Chondrocyte (in vitro differentiated cells): ENCODE measurements at places on chromosomes 3 and 15. TPM values are rescaled to one million over a fixed set of nuclear protein-coding genes. Genes with fewer than 3 reads are reported as not detected.

GRCh38 chr3:8824238-8824637 lies 54.8 kb upstream of the OXTR start:
- peaks cover 4% of the 10 kb centered on the region for H3K36me3 ChIP-seq
- peaks cover 9% of the 10 kb centered on the region for H3K4me1 ChIP-seq
- no peak overlapping the region for H3K27ac ChIP-seq
- no peak overlapping the region for H3K4me3 ChIP-seq
- H3K27me3 ChIP-seq: no peaks in the 10 kb centered on the region

The ARPP21 gene
- 4.1 to 10.6 TPM (median 4.9 TPM) in 3 replicates for total RNA-seq

GRCh38 chr3:135973841-135974240 lies 8.3 kb downstream of the PPP2R3A start:
- peaks cover 3% of the 10 kb centered on the region for H3K36me3 ChIP-seq
- H3K4me3 ChIP-seq: no peak overlapping the region
- peaks cover 23% of the 10 kb centered on the region for H3K4me1 ChIP-seq

DNA sequence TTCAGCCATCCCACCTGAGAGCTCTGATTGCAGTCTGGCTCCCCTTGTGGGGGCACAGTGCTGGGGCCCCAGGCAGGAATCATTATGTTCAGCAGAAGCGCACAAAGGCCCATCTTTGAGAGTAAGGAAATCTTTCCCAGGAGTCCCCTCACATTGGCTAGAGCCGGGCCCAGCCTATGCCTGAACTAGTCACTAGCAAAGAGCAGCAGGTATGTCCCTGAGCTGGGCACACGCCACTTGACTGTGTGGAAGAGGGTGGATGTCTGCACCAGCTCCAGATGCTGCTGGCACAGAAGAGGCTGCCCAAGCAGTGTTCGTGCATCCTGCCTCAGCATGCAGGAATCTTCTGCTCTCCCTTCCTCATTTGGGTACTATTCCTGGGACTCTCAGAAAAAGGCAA lies 26.3 kb downstream of the NR1I2 start:
- no peaks in the 10 kb centered on the region for H3K36me3 ChIP-seq
- H3K4me1 ChIP-seq: no peaks in the 10 kb centered on the region
- H3K27me3 ChIP-seq: no peaks in the 10 kb centered on the region
- H3K27ac ChIP-seq: no peak overlapping the region
- no peak overlapping the region for H3K4me3 ChIP-seq

The AQP9 gene
- total RNA-seq: not detected in 3 replicates

The SOX14 gene
- not detected in 3 replicates for total RNA-seq

DNA sequence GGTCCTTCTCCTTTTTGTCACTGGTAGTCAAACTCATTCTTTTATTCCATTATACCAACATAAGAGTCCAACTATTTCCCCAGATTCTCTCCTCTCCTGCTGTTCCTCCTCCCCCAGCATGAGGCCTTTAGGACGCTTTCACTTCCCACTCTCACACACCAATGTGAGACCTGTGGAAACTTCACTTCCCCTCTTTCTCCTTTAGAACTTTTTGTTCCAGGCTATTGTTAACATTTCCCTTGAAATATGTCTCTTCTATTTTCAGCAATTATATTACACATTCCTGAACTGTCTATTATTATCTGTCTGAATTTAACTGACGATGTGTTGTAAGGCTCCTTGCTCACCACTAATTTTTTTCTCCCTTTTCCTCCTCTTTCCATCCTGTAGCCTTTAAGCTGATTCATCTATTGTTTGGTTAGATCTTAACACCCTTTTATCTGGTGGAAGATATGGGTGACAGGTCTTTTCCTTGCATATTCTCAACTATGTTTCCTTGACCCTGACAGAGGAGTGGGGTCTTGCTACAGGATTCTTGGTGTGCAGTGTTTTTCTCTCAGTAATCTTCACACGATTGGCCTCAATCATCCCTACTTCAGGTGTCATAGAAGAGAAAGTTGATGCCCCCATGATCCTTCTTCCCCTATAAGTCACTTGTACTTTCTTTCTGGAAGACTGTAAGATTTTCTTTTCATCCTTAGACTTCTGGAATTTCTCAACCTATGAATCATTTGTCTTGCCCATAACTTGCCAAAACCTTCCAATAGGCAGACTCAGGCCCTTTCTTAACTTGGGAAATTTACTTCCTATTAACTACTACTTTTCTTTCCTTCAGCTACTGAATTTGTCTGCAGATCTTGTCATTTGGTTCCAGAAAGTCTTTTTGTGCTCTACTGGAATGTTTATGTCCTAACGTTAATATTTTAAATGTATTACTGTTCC lies 5.9 kb downstream of the CYP19A1 start:
- H3K36me3 ChIP-seq: peaks cover 2% of the 10 kb centered on the region
- H3K4me3 ChIP-seq: no peak overlapping the region
- peaks cover 6% of the 10 kb centered on the region for H3K27me3 ChIP-seq
- no peak for DNase-seq
- H3K27ac ChIP-seq: no peak overlapping the region

The RBPMS2 gene
- total RNA-seq: 1.8 to 6.0 TPM (median 4.7 TPM) in 3 replicates

The ADAMTSL3 gene
- 0.17 to 0.49 TPM in 2 of 3 replicates, not detected in the other for total RNA-seq

DNA sequence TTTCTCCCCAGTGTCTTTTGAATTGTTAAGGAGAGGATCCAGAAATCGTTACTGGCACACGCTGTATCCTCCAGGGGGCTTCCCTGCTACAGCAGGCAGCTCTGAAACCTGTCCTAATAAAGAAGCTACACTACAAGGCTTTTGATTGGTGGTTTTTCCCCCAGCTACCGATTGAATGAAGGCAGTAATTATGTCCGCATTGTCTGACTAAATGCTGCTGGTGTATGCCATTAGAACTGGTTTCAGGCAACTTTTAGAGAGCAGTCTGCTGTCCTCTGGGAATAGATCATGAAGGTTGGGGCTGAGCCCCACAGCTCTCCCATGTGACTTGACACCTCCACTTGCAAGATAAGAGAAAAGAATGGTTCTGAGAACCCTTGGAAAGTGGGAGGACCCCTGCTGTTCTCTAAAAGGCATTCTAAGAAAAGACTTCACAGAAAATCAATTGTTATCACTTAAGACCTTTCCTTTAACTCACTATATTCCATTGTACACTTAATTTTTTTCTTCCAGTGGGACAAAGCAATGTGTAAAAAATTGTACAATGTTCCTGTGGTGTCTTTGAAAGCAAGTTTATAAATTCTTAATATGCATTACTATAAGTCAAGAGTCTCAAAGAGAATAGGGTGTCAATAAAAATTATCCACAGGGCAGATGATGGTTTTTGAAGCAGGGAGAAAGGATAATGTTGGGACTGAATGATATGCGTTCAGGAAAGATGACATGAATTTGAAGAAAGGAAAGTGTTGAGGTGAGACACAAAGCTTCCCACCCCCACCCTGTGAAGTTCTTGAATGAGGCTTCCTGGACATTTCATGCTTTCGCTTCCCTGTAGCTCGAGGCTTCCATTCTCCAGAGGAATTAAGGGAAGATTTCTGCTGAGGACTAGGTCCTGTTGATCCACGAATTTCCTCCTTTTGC lies 53.0 kb upstream of the DAZL start:
- peaks cover 25% of the 10 kb centered on the region for H3K27me3 ChIP-seq
- no peaks in the 10 kb centered on the region for H3K4me1 ChIP-seq
- peaks cover 4% of the 10 kb centered on the region for H3K36me3 ChIP-seq
- no peak for DNase-seq

DNA sequence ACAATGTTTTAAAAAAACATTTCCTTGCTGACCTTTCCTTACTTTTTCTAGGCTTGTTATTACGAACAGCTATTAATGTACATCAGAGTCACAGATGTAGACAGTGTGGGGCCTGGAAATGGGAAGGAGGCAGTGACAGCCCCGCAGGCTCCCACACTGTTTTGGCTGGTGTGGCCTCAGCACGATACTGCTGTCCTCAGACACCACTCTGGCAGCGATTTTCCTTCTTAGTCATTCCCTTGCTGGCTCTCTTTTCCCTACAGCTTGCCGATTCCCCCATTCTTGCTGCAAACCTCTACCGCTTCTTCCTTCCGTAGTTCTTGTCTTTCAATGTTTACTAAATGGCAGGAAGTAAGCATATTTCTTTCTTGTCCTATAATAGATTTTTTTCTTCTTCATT lies 113.1 kb downstream of the ABI3BP start:
- H3K36me3 ChIP-seq: no peaks in the 10 kb centered on the region
- peaks cover 28% of the 10 kb centered on the region for H3K4me1 ChIP-seq
- H3K4me3 ChIP-seq: no peak overlapping the region
- DNase-seq: no peak
- H3K27ac ChIP-seq: no peak overlapping the region
- no peaks in the 10 kb centered on the region for H3K27me3 ChIP-seq

- H3K27ac ChIP-seq: peak overlapping the region; percentile 69
- H3K4me3 ChIP-seq: no peak overlapping the region
- DNase-seq: no peak
- H3K36me3 ChIP-seq: peaks cover 3% of the 10 kb centered on the region
- H3K27me3 ChIP-seq: no peaks in the 10 kb centered on the region
These were observed 51.4 kb downstream of the NCEH1 start for GRCh38 chr3:172659246-172660002.

- H3K36me3 ChIP-seq: peaks cover under 1% of the 10 kb centered on the region
- DNase-seq: peak; percentile 94
- peaks cover 44% of the 10 kb centered on the region for H3K4me1 ChIP-seq
- peak within 1 kb of the TSS; percentile 100 for H3K27ac ChIP-seq
- peak within 1 kb of the TSS; percentile 99 for H3K4me3 ChIP-seq
These were observed at the start of gene SIAH2 for GRCh38 chr3:150763122-150763840. Gene SIAH2, minus strand, starts transcription at chr3:150763169. Its CDS starts 320 bp downstream, at chr3:150762849.

DNA sequence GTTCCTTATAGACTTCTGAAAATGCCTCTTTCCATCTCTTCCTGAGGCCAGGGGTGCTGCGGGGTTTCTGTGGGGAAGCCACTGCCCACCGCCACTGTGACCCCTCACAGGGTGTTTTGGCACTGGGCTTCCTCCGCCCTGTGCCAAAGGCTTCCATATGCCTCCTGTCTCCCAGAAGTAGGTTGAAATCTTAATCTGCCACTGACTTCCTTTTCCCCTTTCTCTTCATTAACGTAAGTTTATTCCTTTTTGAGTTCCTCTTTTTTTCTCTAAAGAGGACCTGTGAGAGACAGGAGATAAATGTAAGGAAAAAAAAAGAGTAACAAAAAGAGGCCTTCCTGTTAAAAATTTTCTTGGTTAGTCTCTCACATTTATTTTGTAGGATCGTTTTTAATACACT lies 220.5 kb downstream of the CTNNB1 start:
- no peak overlapping the region for H3K27ac ChIP-seq
- no peaks in the 10 kb centered on the region for H3K27me3 ChIP-seq
- no peaks in the 10 kb centered on the region for H3K36me3 ChIP-seq
- H3K4me1 ChIP-seq: peaks cover 12% of the 10 kb centered on the region

DNA sequence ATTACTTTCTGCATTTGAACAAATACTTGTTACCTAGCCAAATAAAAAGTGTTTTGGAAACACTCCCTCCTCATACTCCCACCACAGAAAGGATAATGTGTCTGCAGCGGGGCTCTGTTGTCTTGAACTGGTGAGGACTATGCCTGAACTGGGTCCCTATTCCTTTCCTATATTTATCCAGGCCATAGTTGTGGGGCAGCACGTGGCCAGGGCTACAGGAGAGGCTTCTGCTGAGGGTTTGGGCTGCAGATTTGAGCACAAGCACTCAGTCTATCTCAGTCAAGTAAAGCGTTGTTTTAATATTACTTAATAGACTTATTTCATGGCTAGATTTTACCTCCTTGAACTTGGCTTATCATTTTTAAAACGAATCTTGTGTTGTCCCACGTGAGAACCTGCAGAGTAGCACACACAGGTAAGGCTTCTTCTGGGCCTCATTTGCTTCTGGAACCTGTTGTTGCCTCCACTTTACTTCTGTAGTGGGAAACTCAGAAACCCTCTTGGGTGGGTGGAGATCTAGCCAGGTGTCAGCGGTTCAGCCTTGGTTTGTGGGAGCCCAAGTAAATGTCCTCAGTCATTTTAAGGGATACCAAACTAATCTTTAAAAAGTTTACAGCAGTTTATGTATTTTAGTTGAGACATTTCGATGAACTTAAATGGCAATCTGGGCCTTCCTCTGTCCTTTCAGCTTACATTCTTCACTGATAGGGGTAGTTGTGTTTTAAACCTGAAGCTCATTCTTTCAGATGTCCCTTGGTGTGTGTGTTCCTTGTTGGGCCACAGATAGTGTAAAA lies 51.1 kb downstream of the TRIM71 start:
- no peak overlapping the region for H3K4me3 ChIP-seq
- peaks cover 3% of the 10 kb centered on the region for H3K27me3 ChIP-seq
- no peaks in the 10 kb centered on the region for H3K36me3 ChIP-seq
- no peak overlapping the region for H3K27ac ChIP-seq
- H3K4me1 ChIP-seq: peaks cover 5% of the 10 kb centered on the region
